Ovary (tissue), 10 donors: ENCODE measurements at places on chromosomes 5 and 9. TPM values are rescaled to one million over a fixed set of nuclear protein-coding genes. Genes with fewer than 3 reads are reported as not detected.

TMEM8B gene
- total RNA-seq, result 38.5 TPM

RXRA gene
- 82.2 TPM for total RNA-seq

BHMT2 gene
- total RNA-seq, result 12.4 TPM

CRAT gene
- total RNA-seq, result 39.8 TPM

ZNF618 gene
- total RNA-seq, result 22.0 TPM

ANKRD18B gene
- not detected for total RNA-seq

- H3K36me3 ChIP-seq, result no peaks in the 10 kb centered on the region
- H3K4me1 ChIP-seq, result no peaks in the 10 kb centered on the region
- no peak overlapping the region for H3K27ac ChIP-seq
Measured at GRCh38 chr5:140348104-140348503, 1.7 kb upstream of the HBEGF start.

DNA sequence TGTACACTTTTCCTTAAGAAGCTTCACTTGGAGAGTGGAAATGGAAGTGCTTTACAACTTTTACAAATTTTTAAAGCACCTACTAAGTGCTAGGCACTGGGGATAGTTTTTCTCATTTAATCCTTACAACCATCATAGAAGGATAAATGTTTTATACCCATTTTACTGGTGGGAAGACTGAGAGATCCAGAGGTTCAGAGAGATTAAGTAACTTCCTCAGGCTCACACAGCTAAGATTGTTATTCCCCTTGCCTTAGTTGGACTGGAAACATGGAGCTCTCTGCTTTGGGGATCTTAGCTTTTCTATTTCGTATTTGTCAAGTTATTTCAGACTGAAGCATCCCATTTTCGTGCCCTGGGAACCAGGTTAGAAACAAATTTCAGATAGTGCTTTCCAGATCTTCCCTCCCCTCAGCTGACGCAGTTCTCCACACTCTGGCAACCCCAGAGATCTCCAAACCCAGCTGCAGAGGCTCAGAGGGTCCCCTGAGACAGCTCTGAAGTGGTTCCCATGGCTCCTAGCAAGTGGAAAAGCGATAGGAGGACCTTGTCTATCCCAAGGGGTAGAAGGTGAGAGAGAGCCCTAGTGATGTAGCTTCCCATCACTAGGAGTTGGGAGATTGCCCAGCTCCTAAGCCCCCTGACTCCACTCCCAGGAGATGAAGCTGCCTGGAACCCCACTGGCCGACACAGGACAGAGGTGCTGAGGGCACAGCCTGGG is 16.2 kb upstream of the GABBR2 start:
- no peak overlapping the region for H3K4me3 ChIP-seq
- no peaks in the 10 kb centered on the region for H3K27me3 ChIP-seq
- no peaks in the 10 kb centered on the region for H3K36me3 ChIP-seq
- no peak overlapping the region for H3K27ac ChIP-seq

GRCh38 chr9:95083086-95083768 is 234.3 kb downstream of the FANCC start:
- H3K4me1 ChIP-seq, result peaks cover 7% of the 10 kb centered on the region
- no peaks in the 10 kb centered on the region for H3K27me3 ChIP-seq
- no peak overlapping the region for H3K27ac ChIP-seq
- no peak overlapping the region for H3K4me3 ChIP-seq

- H3K4me1 ChIP-seq, result peaks cover 10% of the 10 kb centered on the region
- H3K4me3 ChIP-seq, result no peak overlapping the region
- no peaks in the 10 kb centered on the region for H3K36me3 ChIP-seq
- no peaks in the 10 kb centered on the region for H3K27me3 ChIP-seq
- DNase-seq, result no peak
Measured at GRCh38 chr9:89313842-89314241, 2.8 kb downstream of the CKS2 start.

- no peaks in the 10 kb centered on the region for H3K4me1 ChIP-seq
- no peak overlapping the region for H3K4me3 ChIP-seq
- DNase-seq, result no peak
- H3K36me3 ChIP-seq, result no peaks in the 10 kb centered on the region
- no peak overlapping the region for H3K27ac ChIP-seq
Measured at GRCh38 chr9:108444400-108445358, 411.1 kb downstream of the ACTL7B start.

- H3K27ac ChIP-seq, result no peak overlapping the region
- no peaks in the 10 kb centered on the region for H3K4me1 ChIP-seq
- no peak overlapping the region for H3K4me3 ChIP-seq
- no peaks in the 10 kb centered on the region for H3K27me3 ChIP-seq
- DNase-seq, result no peak
Measured at GRCh38 chr5:66255714-66256113, 111.6 kb downstream of the SREK1 start.

DNA sequence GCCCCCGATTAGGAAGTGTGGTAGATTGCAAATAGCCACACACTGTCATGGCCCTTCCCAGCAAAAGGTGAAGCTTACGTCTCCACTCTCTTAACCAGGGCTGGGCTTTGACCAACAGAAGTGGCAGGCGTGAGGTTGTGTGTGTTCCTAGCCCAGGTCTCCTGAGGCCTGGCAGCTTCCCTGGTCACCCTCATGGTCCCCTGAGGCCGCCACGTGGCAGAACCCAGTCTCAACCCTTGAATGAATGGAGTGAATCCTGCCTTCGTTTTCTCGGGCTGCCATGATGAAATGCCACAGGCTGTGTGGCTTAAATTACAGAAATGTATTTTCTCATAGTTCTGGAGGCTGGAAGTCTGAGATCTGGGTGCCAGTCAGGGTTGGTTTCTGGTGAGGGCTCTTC is 370.4 kb downstream of the IRX2 start:
- H3K4me3 ChIP-seq, result no peak overlapping the region
- H3K27ac ChIP-seq, result no peak overlapping the region
- DNase-seq, result no peak
- H3K4me1 ChIP-seq, result no peaks in the 10 kb centered on the region

DNA sequence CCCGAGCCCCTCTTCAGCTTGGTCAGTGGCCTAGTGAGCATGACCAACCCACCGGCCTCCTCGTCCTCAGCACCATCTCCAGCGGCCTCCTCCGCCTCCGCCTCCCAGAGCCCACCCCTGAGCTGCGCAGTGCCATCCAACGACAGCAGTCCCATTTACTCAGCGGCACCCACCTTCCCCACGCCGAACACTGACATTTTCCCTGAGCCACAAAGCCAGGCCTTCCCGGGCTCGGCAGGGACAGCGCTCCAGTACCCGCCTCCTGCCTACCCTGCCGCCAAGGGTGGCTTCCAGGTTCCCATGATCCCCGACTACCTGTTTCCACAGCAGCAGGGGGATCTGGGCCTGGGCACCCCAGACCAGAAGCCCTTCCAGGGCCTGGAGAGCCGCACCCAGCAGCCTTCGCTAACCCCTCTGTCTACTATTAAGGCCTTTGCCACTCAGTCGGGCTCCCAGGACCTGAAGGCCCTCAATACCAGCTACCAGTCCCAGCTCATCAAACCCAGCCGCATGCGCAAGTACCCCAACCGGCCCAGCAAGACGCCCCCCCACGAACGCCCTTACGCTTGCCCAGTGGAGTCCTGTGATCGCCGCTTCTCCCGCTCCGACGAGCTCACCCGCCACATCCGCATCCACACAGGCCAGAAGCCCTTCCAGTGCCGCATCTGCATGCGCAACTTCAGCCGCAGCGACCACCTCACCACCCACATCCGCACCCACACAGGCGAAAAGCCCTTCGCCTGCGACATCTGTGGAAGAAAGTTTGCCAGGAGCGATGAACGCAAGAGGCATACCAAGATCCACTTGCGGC is 1.8 kb downstream of the EGR1 start:
- no peaks in the 10 kb centered on the region for H3K36me3 ChIP-seq
- no peaks in the 10 kb centered on the region for H3K27me3 ChIP-seq
- peak; percentile 37 for DNase-seq
- H3K27ac ChIP-seq, result no peak overlapping the region
- peak overlapping the region; percentile 50 for H3K4me3 ChIP-seq

DNA sequence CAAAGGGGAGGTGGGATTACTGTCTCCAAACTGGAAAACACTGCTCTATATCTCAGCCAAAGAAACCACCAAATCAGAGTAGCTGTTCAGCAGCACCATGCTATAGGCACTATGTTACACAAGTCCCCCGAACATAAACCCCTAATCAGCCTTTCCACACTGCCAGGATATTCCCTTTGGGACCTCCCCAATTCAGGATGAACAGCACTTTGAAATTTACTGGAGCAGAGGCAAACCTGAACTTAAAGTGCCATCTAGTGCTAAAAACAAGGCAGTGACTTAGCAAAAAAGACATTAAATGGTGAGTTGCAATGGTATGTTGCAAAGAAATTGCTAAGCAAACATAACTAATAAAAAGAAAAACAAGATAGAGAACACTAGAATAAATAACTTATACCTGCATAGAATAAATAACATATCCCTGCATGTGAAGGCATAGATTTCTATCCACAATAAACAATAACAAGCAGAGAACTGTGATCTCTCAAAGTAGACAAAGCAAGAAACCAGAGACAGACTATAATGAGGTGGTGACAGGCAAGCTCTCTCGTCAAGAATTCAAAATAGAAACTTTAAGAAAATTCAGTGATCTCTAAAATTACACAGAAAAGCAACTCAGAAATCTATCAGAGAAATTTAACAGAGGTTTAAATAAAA is 584.4 kb upstream of the ACO1 start:
- H3K27me3 ChIP-seq, result no peaks in the 10 kb centered on the region
- no peaks in the 10 kb centered on the region for H3K4me1 ChIP-seq
- no peak for DNase-seq
- H3K4me3 ChIP-seq, result no peak overlapping the region

DNA sequence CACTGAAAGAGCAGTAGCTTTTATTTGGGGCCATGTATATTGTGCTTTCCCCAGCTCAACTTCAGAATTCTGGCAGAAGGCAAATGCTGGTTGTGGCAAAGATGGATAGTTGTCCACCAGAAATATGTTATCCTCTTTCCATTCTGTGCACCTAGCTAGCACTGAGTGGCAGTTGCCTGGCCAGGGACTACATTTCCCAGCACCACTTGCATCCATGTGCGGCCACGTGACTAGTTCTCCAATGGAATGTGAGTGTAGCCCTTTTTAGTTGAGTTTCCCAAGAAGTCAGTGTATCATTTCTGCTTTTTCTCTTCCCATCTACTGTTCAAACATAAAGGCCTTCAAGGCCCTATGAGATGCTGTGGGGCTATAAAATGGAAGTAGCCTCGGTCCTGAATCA is 354.0 kb upstream of the CLINT1 start:
- no peak for DNase-seq
- H3K27ac ChIP-seq, result no peak overlapping the region
- H3K4me3 ChIP-seq, result no peak overlapping the region

- DNase-seq, result no peak
- H3K27me3 ChIP-seq, result no peaks in the 10 kb centered on the region
- H3K4me3 ChIP-seq, result no peak overlapping the region
- no peaks in the 10 kb centered on the region for H3K4me1 ChIP-seq
Measured at GRCh38 chr9:90394871-90395270, 247.8 kb downstream of the DIRAS2 start.

- H3K4me1 ChIP-seq, result no peaks in the 10 kb centered on the region
- no peak overlapping the region for H3K4me3 ChIP-seq
- no peaks in the 10 kb centered on the region for H3K27me3 ChIP-seq
- no peak overlapping the region for H3K27ac ChIP-seq
- H3K36me3 ChIP-seq, result no peaks in the 10 kb centered on the region
Measured at GRCh38 chr5:176748967-176749935, 61.1 kb upstream of the UNC5A start.

GRCh38 chr9:81874931-81875330 is 53.3 kb upstream of the SPATA31D4 start:
- no peaks in the 10 kb centered on the region for H3K36me3 ChIP-seq
- H3K4me3 ChIP-seq, result no peak overlapping the region
- DNase-seq, result no peak
- peaks cover 3% of the 10 kb centered on the region for H3K4me1 ChIP-seq
- H3K27me3 ChIP-seq, result no peaks in the 10 kb centered on the region

- no peak for DNase-seq
- H3K4me3 ChIP-seq, result no peak overlapping the region
- no peaks in the 10 kb centered on the region for H3K4me1 ChIP-seq
- H3K36me3 ChIP-seq, result no peaks in the 10 kb centered on the region
Measured at GRCh38 chr5:174589599-174589998, 134.8 kb upstream of the MSX2 start.

- no peak overlapping the region for H3K27ac ChIP-seq
- H3K27me3 ChIP-seq, result no peaks in the 10 kb centered on the region
- DNase-seq, result no peak
- no peaks in the 10 kb centered on the region for H3K36me3 ChIP-seq
- H3K4me1 ChIP-seq, result no peaks in the 10 kb centered on the region
Measured at GRCh38 chr9:112361601-112362000, 18.3 kb upstream of the HSDL2 start.

GRCh38 chr5:94326586-94326985 is 291.8 kb downstream of the KIAA0825 start:
- H3K27me3 ChIP-seq, result no peaks in the 10 kb centered on the region
- no peaks in the 10 kb centered on the region for H3K4me1 ChIP-seq
- no peak overlapping the region for H3K4me3 ChIP-seq
- H3K27ac ChIP-seq, result no peak overlapping the region
- DNase-seq, result no peak
- H3K36me3 ChIP-seq, result no peaks in the 10 kb centered on the region

- H3K27me3 ChIP-seq, result peaks cover 3% of the 10 kb centered on the region
- no peak overlapping the region for H3K27ac ChIP-seq
- no peaks in the 10 kb centered on the region for H3K4me1 ChIP-seq
Measured at GRCh38 chr9:136662326-136662655, 425 bp upstream of the EGFL7 start.

GRCh38 chr5:11319836-11320580 is 559.0 kb upstream of the DAP start:
- no peak overlapping the region for H3K4me3 ChIP-seq
- H3K4me1 ChIP-seq, result peaks cover 8% of the 10 kb centered on the region
- no peaks in the 10 kb centered on the region for H3K27me3 ChIP-seq
- no peaks in the 10 kb centered on the region for H3K36me3 ChIP-seq
- no peak for DNase-seq

GRCh38 chr9:109319017-109319625 is 1.7 kb downstream of the EPB41L4B start:
- H3K27ac ChIP-seq, result peak overlapping the region; percentile 74
- H3K27me3 ChIP-seq, result no peaks in the 10 kb centered on the region
- H3K36me3 ChIP-seq, result no peaks in the 10 kb centered on the region
- H3K4me1 ChIP-seq, result peaks cover 5% of the 10 kb centered on the region
- H3K4me3 ChIP-seq, result peak overlapping the region; percentile 36

DNA sequence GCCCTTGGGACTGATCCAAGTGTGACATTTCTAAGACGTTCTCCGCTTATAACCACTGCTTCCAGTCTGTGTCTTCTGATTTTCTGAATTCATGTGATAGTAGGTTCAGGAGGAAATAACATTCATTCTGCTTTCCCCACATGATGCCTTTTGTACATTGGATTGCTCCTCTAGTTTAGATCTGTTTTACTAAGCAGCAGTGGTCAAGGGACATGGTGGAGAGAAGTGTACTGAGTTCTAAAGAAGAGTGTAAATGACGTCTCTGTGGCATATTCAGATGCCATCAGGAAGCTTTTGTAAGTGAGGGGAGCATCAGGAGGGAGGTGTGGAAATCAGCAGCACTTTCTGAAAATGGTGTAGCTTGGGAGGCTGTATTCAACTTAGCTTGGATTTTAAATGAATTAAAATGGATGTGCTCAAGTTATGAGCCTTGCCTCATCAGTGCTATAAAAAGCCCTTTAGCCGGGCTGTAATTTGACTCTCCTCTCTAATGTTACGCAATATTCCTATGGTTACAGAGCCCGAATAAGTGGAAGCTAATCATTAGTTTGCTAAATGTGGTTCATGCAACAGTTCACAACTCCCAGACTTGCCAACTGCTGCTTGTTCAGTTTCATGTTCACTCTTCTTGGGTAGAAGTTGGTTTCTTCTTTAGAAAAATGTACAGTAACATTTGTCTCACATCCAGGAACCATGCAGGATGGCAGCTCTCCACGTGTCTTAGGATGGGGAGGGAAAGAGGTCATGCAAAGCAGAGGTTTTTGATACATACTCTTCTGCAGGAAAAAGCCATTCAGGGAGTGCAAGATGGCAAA is 281.3 kb downstream of the ARHGAP26 start:
- DNase-seq, result no peak
- no peak overlapping the region for H3K27ac ChIP-seq
- H3K4me3 ChIP-seq, result no peak overlapping the region
- peaks cover 3% of the 10 kb centered on the region for H3K4me1 ChIP-seq
- H3K36me3 ChIP-seq, result no peaks in the 10 kb centered on the region
